ENCODE measurements at places on chromosomes 3 and 15.

GRCh38 chr3:4841225-4841624, 138.0 kb upstream of the BHLHE40 start:
- no peak for DNase-seq

GRCh38 chr15:100994597-100995446, 75.7 kb downstream of the LRRK1 start:
- DNase-seq: no peak

- DNase-seq: no peak
Measured at GRCh38 chr15:52527911-52528563, 643 bp downstream of the MYO5A start.

GRCh38 chr3:139280027-139280671, 63.7 kb upstream of the MRPS22 start:
- no peak for DNase-seq

DNA sequence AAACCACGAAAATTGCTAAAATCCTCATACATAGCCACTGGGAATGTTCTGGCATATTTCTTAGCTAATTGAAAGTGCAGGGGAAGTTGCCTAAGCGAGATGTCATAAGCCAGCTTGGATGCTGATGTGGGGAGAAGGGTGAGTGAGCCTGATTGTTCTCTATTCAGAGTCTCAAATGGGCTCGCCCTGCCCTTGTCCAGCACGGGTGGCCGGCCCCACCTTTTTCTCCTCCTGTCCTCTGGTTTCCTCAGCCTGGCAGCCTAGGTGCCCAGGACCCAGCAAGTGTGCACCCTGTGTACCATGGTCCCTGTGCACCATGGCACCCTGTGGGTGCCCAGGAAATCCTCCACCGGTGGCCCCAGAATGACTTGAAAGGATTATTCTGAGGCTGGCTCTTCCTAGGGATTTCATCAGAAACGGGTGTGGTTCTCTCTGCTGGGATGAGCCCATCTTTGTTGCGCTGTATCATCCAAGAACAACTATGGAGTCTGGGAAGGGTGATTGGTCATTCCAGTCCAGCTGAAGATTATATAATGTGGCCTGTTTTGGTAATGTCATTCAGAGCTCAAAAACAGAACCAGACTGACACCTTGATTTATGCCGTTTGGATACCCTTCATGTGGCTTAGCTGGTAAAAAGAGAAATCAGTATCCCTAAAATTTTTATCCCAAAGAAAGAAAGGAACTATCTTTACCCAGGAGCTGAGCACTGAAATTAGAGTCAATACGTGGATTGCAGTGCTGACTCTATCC, 150.8 kb upstream of the BHLHE40 start:
- DNase-seq: peak; percentile 30
